ENCODE measurements at places on chromosomes 6 and 20.

GRCh38 chr20:40191573-40191972, 497.5 kb downstream of the MAFB start:
- no peak for DNase-seq

GRCh38 chr6:39610221-39610620, 115.0 kb downstream of the KIF6 start:
- no peak for DNase-seq

DNA sequence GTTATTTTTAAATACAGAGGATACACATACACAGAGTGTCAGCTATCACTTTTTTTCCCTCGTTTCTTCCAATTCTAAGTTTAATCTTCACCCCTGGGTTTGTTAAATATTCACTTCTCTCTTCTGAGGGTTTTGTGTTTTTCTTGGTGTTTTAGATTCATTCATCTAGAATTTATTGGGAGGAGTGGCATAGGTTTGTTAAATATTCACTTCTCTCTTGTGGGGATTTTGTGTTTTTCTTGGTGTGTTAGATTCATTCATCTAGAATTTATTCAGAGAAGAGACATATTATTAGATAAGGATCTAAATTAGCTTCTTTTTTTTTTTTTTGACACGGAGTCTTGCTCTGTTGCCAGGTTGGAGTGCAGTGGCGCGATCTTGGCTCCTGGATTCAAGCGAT, 3.9 kb downstream of the GTF2H5 start:
- no peak for DNase-seq

DNA sequence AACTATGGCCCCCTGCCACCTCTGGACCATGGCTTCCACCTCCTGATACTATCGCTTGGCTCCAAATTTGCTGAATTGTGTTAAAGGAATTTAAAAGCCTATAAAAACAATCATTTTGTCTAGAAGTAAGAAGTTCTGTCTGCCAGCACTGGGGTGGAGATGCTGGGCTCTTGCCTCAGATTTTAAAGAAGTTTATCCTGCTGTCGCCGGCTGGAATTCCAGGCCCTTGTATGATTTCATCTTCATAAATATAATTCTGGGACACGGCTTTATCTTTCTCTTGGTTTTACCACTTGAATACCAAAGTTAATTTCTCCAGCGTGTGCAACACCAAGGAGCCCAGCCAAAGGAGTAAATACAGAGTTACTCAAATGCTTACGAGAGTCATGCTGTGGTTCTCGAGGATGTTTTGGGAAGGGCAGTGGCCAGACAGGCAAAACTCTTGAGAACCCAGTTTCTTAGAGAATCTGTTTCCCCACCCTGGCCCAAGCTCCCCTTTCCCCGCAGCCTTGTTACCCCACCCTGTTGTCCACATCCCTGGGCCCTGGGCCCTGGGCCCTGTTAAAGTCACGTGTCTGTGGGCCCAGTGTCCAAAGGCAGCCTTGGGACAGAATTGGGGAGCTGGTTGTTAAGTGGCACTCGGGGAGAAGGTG, 31.9 kb downstream of the C6orf89 start:
- DNase-seq = no peak

- no peak for DNase-seq
These were observed 1.1 kb upstream of the ADIG start for GRCh38 chr20:38579921-38580320.

DNA sequence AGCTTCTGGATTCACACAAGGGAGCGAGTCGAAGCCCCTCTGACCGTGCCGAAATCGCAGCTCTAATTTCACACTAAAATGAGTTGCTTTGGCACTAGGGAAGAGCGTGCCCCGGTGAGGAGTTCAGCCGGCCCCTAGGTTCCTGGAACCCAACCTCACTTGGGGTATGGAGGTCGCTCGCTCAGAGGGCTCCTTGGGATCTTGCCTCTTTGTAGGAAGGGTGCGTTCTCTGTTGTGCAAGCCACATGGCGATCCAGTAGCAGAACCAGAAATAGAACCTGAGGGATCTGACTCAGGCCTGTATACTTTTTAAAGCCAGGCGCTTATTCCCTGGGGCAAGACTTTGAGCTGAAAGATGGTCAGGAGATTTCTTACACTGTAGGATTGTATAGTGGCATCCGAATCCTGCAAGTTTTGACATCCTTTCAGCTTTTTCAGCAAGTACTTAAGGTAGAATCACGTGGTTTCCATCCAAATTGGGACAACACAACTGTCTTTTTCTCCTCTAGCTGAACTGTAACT, 861 bp upstream of the RALGAPA2 start:
- DNase-seq = no peak

GRCh38 chr6:144460327-144461095, 175.4 kb downstream of the UTRN start:
- no peak for DNase-seq

- no peak for DNase-seq
These were observed 5.9 kb downstream of the WASF1 start for GRCh38 chr6:110173506-110174132.

DNA sequence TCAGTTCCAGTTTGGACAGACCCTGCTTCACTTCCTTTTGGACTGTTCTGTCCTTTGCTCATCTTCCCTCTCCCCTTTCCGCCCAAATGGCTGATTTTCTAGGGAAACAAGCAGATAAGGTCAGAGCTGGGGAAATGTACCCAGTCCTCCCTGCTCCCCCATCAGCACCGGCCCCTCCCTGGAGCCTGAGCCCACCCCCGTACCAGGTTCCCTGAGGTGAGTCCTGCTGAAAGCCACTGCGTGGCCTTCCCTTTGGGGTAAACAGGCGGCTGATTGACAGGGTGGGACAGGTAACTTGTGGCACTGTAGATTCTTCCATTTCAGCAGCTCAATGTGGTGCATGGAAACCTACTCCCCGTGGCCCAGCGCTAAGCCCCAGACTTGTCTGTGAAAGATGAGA, 70.5 kb downstream of the NPEPL1 start:
- no peak for DNase-seq
